Hindlimb muscle (tissue), 1 donor: ENCODE measurements at places on chromosomes 11 and 22.

- no peak for DNase-seq
Observed at GRCh38 chr11:25993016-25993415, 338.9 kb upstream of the ANO3 start.

DNA sequence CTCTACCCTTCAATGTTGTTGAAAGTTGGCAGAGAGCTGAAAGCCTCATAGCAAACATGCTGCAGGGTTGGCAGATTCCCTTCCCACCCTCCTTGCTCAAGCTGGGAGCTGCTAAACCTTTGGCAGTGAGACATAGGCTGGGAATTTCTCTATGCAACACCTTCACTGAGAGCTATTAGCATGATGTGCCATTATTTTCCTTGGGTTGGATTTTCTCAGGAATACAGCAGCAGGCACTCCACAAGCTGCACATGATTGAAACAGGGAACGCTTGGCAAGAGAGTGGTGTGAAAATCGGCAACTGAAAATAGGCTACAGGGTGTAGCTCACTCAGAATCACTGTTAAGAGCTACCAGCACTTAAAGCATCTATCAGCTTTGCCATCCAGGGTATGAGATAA is 9.6 kb upstream of the ALKBH3 start:
- DNase-seq, result no peak

DNA sequence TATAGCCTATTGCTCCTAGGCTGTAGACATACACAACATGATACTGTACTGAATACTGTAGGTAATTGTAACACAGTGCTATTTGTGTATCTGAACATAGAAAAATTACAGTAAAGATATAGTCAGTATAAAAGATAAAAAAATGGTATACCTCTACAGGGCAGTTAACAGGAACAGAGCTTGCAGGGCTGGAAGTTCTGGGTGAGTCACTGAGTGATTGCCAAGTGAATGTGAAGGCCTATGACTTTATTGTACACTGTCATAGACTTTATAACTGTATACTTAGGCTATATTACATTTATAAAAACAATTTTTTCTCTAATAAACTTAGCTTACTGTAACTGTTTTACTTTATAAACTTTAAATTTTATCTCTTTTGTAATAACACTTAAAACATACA is 332.4 kb upstream of the ARHGAP42 start:
- no peak for DNase-seq

GRCh38 chr11:11998091-11998781 is 10.2 kb downstream of the DKK3 start:
- DNase-seq, result no peak

DNA sequence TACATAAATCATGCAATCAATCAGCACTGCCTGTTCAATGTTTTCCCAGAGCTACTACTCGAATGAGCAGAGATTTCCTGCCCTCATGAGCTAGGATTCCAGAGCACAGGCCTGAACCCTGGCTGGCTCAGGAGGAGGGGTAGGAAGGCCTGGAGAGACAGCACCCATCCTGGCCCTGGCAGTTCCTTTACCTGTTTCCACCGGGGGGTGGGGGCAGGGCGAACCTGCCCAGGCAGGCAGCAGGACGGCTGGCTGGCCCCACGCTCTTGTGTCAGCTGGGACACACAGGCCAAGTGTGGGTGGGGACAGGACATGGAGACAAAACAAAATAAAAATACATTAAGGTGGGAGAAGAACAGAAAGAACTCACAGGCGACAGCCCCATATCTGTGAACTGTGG is 109.8 kb upstream of the BID start:
- no peak for DNase-seq

GRCh38 chr22:37379722-37380121 is 47.6 kb downstream of the ELFN2 start:
- DNase-seq, result no peak

- DNase-seq, result no peak
Observed at GRCh38 chr22:19843857-19844376, 10.8 kb downstream of the GNB1L start.

- no peak for DNase-seq
Observed at GRCh38 chr11:26194881-26195280, 137.0 kb upstream of the ANO3 start.
